ENCODE measurements at places on chromosomes 3 and 15.

DNA sequence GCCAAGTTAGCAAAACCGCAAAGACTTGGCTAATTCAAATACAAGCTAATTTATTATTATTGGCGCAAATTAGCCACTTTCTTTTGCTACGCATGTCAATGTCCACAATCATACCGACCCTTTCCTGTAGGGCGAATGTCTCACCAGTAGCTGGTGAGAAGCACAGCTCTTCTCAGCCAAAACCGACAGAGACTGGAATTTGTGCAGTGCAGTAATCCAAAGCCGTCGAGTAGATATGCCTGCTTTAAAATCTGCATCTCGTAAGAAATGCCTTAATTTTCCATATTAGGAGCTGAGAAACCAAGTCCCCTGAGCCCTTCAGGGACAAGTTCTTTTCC is 614 bp upstream of the MINDY2 start:
- H3K27me3 ChIP-seq = no peaks in the 10 kb centered on the region
- H3K27ac ChIP-seq = peak overlapping the region; percentile 96
- peaks cover 3% of the 10 kb centered on the region for H3K36me3 ChIP-seq
- peak overlapping the region; percentile 93 for H3K4me3 ChIP-seq
- H3K4me1 ChIP-seq = peaks cover 6% of the 10 kb centered on the region

- H3K36me3 ChIP-seq = no peaks in the 10 kb centered on the region
- H3K27me3 ChIP-seq = no peaks in the 10 kb centered on the region
- H3K27ac ChIP-seq = no peak overlapping the region
- H3K4me3 ChIP-seq = no peak overlapping the region
- H3K4me1 ChIP-seq = no peaks in the 10 kb centered on the region
Measured at GRCh38 chr3:66023738-66024385, 14.9 kb downstream of the MAGI1 start.

GRCh38 chr3:133944641-133945380 is 49.1 kb upstream of the RAB6B start:
- DNase-seq = no peak
- H3K4me3 ChIP-seq = no peak overlapping the region
- H3K27ac ChIP-seq = no peak overlapping the region
- peaks cover 4% of the 10 kb centered on the region for H3K27me3 ChIP-seq
- H3K4me1 ChIP-seq = peaks cover 3% of the 10 kb centered on the region

- H3K36me3 ChIP-seq = no peaks in the 10 kb centered on the region
- no peaks in the 10 kb centered on the region for H3K27me3 ChIP-seq
- H3K4me3 ChIP-seq = no peak overlapping the region
Measured at GRCh38 chr3:28022916-28023315, 218.5 kb upstream of the CMC1 start.

- DNase-seq = no peak
- peaks cover 2% of the 10 kb centered on the region for H3K27me3 ChIP-seq
- H3K36me3 ChIP-seq = peaks cover 1% of the 10 kb centered on the region
- H3K27ac ChIP-seq = no peak overlapping the region
- H3K4me1 ChIP-seq = no peaks in the 10 kb centered on the region
Measured at GRCh38 chr15:69237718-69238117, 61.0 kb upstream of the PAQR5 start.
